ENCODE measurements at places on chromosomes 1 and 21.

GRCh38 chr1:240888039-240888786 lies 276.3 kb upstream of the GREM2 start:
- DNase-seq = no peak

DNA sequence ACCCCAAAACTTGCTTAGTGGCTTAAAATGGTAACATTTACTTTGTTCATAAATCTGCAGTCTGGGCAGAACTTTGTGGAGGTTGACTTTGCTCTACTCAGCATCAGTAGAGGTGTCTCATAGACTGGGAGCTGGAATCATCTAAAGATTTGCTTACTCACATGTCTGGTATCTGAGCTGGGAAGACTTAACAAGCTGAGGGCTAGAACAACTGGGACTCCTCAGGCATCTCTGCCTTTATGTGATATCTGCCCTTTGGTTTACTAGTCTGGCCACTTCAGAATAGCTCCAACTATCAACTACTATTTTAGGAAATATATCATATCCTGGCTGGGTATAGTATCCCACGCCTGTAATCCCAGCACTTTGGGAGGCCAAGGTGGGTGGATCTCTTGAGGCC lies 82.5 kb downstream of the C4BPA start:
- DNase-seq = no peak

- no peak for DNase-seq
Measured at GRCh38 chr21:15713412-15713811, 16.4 kb upstream of the USP25 start.

GRCh38 chr1:239587574-239588369 lies 201.4 kb downstream of the CHRM3 start:
- no peak for DNase-seq

- no peak for DNase-seq
Measured at GRCh38 chr1:197915260-197915861, 1.8 kb upstream of the LHX9 start.

GRCh38 chr1:162663589-162664106 lies 31.4 kb downstream of the DDR2 start:
- DNase-seq = peak; percentile 22

- DNase-seq = no peak
Measured at GRCh38 chr1:34013958-34014737, 150.3 kb downstream of the HMGB4 start.
